ENCODE measurements at places on chromosomes 5 and 9.

- no peak for DNase-seq
Observed at GRCh38 chr5:80925931-80926330, 34.2 kb upstream of the RASGRF2 start.

- no peak for DNase-seq
Observed at GRCh38 chr5:158819840-158820620, 279.7 kb downstream of the EBF1 start.

- DNase-seq, result no peak
Observed at GRCh38 chr9:28750136-28750535, 1176.9 kb upstream of the C9orf72 start.

DNA sequence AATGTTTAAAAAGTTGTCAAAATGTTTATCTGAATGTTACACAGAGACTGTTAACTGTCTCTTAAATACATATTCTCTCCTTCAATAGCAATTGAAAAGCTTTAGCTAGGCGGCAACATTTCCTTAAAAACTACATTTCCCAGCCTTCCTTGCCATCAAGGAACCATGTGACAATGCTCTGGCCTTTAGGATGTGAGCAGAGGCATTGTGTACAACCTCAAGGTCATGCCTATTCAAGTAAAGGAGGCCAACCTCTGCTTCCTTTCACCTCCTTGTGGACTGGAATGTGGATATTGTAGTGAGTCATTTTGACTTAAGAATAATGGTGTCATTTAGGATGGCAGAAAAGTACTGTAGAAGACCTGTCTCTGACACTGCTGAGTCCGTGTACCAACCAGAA, 23.7 kb upstream of the MROH2B start:
- no peak for DNase-seq

DNA sequence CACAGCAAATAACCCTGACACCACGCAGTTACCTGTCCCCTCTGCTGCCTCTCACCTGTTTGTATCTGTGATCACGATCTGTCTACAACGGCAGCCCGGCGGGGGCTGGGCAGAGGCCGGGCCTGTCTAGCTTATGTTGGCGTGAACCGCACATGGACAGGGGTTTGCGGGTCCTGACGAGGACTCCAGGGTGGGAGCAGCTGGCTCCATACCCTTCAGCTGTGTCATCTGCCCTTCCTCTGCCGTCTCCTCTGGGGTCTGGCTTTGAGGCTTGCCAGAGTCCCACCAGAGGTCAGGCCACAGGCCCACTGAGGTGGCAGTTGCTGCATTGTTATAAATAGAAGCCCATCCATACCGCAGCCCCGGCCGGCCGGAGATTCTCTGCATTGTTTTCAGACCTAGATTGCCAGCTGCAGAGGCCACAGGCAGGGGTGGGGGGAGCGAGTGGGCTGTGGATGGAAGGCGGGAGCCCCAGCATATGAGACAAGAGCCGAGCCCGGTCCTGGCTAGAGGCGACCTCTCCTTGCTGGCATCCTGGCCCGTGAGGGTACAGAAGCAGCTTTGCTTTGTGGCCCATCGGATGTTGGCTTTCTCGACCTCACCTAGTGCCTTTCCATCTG, 37.8 kb downstream of the FAM78A start:
- no peak for DNase-seq

GRCh38 chr9:135334953-135335460, 144.6 kb upstream of the PPP1R26 start:
- DNase-seq, result no peak

GRCh38 chr5:4804691-4805360, 335.3 kb upstream of the ADAMTS16 start:
- DNase-seq, result no peak

GRCh38 chr5:67363180-67363709, 166.6 kb upstream of the CD180 start:
- DNase-seq, result no peak

DNA sequence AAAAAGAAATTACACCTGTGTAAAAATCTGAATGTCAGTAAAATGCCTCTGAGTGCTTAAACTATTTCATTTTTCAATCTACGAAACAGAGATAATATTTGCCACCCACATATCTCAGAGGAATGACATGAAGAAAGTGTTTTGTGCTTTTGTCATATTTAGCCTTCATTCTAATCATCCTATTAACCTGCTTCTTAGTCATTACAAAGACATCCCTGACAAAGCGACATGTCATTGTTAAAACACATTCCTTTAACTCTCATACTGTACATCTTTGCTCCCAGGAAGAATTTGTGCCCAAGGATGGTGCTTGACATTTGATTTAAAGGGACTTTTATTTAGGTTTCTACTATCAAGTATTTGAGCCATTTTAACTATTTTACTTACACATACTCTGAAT, 275.9 kb downstream of the DMRTA1 start:
- DNase-seq, result no peak

Data from NCI-H187 (cell line).